ENCODE measurements at places on chromosomes 3 and 15.

- DNase-seq = no peak
Observed at GRCh38 chr15:43854801-43855200, 28.0 kb downstream of the WDR76 start.

DNA sequence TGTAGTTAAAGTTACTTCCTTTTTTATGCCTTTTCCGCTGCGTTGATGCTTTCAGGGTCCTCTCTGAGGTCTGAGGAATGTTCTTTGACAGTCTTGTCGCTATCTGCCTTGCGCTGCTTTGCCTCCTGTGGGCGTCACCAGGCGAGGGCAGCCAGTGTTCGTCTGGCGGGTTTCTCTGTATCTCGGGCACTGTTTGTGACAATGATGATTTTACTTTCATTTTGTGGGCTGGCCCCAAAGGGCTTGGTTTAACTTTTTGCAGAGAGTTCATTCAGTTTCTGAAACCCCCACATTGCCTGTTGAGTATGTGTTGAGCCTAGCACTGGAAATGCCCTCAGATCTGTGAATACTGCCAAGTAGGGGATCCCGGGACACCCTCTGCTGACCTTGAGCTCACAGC, 24.6 kb upstream of the SACM1L start:
- peak; percentile 72 for DNase-seq

GRCh38 chr15:101028321-101028720, 109.2 kb downstream of the LRRK1 start:
- no peak for DNase-seq

GRCh38 chr3:15887261-15887660, 89.5 kb upstream of the ANKRD28 start:
- DNase-seq = no peak

- DNase-seq = no peak
Observed at GRCh38 chr15:76815421-76815820, 89.7 kb downstream of the SCAPER start.

- DNase-seq = no peak
Observed at GRCh38 chr3:81742581-81742980, 18.9 kb downstream of the GBE1 start.
